CD4-positive, alpha-beta T cell treated with Interleukin-1 beta for 1 hour (primary cell): ENCODE measurements at places on chromosomes 13 and 19.

- no peak for DNase-seq
Observed at GRCh38 chr13:78131811-78132210, 213.2 kb upstream of the EDNRB start.

DNA sequence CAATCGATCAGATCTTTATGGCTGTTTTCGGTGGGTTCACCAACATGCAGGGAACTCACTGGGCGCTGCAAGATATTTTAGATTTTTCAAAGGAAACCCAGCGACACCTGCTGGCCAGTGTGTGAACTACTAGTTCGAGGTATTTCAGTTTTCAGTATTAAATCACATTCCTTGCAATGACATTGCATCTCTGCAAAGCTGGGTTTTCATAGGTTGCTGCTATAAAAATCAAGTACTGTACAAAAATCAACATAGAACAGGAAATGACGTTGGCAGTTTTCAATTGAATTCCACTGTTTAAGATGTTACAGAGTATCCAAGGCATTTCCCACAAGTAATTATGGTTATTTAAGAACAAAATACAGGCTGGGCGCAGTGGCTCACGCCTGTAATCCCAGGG is 17.6 kb downstream of the LIG1 start:
- DNase-seq, result peak; percentile 69

- DNase-seq, result no peak
Observed at GRCh38 chr13:65593298-65593874, 1636.8 kb downstream of the PCDH9 start.

DNA sequence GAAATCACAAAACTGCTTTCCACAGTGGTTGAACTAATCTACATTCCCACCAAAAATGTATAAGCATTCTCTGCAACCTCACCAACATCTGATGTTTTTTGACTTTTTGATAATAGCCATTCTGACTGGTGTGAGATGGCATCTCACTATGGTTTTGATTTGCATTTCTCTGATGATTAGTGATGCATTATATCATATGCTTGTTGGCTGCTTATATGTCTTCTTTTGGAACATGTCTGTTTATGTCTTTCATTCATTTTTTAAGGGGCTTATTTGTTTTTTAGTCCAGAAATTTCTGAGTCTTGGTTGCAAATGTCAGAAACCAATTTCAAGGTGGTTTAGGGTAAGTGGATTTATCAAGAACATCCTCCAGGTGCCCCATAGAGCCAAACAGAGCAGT is 484.8 kb upstream of the TSHZ3 start:
- DNase-seq, result no peak

DNA sequence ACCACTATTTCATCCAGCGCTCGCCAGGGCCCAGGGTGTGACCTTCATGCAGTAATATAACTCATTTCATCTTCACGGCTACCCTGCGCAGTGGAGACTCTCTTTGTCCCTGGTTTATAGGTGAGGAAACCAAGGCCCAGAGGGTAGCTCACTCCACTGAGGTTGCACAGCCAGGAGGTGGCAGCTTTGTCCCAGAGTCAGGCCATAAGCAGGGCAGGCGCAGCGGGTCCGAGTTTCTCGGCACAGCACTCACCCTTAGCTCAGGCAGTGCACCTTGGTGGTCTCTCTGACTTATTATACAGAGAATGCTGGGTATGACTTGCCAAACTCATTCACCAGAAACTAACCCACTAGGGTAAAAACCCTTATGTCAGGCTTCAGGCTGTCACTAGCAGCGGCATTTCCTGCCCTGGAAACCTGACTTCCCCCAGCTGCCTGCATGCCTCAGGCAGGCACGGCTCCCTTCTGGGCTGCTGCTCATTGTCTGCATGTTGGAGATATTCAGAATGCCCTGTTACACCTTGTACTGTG is 24.5 kb downstream of the PPP5C start:
- no peak for DNase-seq

DNA sequence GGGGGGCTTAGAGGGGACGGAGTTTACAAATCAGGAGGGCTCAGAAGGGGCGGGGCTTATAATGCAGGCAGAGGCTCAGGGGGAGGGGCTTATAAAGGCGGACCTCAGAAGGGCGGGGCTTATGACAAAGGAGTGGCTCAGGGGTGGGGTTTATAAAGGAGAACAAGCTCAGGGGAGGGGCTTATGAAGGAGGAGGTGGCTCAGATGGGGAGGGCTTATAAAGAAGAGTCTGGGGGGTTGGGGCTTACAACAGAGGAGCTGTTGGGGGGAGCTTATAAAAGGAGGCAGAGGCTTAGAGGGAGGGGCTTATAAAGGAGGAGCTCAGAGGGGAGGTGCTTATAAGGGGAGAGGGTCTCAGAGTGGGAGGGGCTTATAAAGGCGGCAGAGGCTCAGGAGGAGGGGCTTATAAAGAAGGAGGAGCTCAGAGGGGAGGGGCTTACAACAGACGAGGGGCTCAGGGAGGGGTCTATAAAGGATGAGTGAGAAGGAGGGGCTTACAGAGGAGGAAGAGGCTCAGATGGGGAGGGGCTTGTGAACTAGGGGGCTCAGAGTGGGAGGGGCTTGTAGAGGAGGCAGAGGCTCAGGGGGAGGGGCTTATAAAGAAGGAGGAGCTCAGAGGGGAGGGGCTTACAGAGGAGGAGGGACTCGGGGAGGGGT is 1.0 kb downstream of the SMIM24 start:
- peak; percentile 74 for DNase-seq

GRCh38 chr19:49331616-49332055 is 3.6 kb upstream of the CD37 start:
- DNase-seq, result peak; percentile 78

DNA sequence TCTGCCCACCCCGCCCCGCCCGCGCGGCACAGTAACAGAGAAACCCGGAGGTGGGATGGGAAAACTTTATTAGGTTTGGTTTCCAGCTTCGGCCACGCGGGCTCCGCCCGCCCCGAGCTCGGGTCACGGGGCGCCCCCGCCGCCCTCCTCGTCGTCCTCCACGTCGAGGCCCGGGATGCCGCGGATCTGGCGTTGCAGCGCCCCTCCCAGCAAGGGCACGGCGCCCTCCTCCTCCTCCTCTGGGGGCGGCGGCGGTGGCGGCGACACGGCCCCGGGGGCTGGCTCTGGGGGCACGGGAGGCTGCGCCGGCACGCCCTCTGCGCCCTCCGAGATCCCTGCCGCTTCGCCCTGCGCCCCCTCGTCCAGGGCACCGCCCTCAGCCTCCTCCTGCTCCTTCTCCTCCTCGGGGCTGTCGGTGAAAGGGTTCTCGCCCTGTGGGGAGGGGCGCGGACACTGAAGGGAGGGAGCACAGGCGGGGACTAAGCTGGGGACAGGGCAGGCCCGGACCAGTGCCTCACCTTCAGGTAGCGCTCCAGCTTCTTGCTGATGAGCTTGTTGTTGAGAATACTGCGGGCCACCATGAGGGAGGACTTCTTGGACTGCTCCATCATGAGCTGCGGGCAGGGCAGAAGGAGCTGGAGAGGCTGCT is 536 bp upstream of the AKAP8 start:
- DNase-seq, result no peak

DNA sequence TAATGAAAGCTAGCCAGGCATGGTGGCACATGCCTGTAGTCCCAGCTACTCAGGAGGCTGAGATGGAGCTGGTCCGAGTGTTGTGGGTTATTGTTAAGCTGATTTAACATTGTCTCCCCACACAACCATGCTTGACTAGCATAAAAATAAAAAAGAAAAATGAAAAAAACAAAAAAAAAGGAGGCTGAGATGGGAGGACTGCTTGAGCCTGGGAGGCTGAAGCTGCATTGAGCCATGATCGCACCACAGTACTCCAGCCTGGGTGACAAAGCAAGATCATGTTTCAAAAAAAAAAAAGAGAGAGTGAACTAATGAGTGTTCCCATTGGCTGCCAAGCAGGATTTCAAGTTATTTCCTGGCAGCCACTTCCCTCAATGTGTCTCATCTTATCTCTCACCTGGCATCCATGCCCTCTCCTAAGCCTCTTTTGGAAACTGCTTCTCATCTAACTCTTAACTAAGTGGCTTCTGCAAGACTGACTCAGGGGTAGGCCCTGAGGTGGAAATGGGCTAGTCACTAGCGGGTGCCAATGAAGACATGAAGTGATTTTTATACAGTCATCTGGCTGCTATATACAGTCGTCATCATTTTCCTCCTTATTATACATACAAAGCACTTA is 4.9 kb downstream of the THAP8 start:
- no peak for DNase-seq

- no peak for DNase-seq
Observed at GRCh38 chr19:12111943-12112637, 28.1 kb downstream of the ZNF20 start.

DNA sequence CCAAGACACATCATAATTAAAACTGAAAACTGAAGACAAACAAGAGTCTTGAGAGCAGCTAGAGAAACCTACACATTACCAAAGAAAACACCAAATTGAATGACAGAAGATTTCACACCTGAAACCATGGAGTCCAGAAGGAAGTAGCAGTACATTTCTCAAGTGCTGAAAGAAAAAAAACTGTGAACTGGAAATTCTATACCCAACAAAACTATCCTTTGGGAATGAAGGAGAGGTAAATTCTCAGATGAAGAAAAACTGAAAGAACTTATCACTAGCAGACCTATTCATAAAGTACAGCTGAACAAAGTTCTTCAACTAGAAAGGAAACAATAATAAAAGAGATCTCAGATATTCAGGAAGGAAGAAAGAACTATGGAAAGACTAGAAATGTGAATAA is 198.7 kb upstream of the ZNF507 start:
- no peak for DNase-seq
